ENCODE measurements at places on chromosomes 1 and 21.

DNA sequence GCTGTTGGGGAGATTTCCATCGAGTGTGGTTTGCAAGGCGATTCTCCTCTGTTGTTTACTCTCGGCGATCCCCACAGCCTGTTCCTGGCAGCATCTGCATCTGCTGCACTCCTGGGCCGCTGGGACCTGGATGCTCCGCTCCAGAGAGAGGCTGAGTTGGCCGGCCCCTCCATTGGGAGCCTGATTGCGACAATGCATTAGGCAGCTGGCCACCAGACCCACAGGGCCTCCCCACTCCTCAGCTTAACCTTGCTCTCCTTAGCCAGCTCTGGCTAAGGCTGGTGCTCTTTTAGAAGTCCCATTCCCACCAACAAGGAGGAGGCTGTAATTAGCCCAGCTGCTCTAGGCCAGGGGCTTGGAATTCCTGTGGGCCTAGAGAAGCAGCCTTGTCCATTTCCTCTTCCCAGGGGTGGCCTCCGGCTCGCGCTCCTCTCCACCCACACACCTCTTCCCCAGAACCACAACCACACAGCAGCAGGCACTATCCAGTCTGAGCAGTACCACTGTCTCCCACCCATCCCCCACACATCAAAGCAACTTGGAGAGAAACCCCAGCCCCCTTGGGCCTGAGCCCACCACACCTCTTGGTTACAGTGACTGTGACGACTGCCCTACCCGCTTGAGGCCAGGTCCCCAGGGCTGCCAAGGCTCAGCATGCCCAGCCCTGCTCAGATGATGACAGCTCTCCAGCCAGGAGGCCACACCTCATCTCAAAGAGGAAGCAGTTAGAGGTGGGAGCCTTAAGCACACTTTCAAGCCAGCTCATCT, 193.8 kb upstream of the EDN2 start:
- DNase-seq, result no peak

DNA sequence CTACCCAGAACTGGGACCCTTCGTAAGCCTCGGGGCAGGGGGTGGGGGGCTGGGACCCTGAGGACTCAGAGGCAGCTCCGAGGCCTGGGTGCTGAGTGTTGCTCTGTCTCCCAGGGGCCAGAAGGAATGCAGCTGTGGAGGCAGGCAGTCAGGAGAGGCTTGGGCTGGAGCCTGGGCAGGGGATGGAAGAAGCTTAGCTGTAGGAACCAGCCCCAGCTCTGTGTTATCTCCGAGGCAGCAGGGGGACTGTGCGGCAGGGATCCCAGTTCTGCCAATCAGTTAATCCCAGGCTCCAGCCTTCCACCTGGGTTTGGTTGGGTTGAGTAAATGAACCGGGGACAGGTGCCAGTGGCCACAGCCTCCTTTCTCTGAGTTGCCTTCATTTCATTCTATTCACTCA, 8.2 kb upstream of the GRIK3 start:
- no peak for DNase-seq

- no peak for DNase-seq
These were observed 216.6 kb upstream of the CSF3R start for GRCh38 chr1:36699113-36699911.

DNA sequence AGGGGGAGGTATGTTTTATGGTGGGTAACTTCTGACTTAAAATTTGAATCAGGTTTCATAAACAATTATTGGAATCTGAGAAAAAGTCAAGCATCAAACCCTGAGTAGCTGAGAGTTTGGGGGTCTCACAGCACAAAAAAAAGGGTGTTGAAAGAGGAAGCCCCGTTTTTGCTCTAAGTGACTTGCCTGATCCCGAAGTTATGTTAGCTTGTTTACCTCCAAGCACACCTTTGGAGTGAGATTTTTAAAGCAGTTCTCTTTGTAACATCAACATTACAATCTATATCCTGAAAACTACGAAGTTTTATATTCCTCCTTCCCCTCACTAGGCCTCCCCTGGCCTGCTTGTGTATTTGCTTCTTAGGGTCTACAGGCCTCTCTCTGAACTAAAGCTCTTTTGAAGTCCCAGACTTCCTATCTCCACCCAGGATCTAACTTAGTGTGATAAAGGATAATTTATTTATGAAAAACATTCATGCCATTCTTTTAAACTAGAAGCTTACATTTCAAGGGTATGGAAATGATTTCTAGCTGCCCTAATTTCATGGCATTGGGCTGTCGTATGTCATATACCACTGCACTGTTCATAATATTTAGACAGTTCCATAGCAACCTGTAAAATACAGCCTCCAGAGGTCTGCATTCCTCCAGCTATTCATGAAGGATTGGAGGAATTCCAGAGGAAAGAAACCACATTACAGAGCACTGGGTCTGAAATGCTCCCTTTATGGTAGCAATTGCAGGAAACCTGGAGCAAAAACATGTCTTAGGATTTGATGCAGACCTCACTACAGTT, 36.1 kb upstream of the RGS1 start:
- no peak for DNase-seq

DNA sequence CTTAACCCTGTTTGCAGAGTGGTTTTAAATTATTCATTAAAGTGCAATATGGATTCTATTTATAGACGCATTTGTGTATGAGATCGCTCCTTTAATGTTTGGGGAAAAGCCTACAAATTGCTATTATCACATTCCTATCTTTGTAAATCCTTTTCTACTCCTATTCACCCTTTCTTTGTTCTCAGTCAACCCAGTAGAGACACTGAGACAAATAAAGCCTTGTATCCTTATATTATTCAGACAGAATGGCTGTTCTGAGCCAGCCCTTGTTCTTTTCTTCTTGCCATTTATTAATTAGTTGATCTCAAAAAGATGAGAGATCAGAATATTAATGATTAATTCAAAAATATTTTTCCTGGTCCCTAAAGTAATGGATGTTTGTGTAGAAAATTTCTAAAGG, 8.4 kb downstream of the PCBP3 start:
- DNase-seq, result no peak

- DNase-seq, result no peak
These were observed 11.9 kb upstream of the PKNOX1 start for GRCh38 chr21:42962380-42963007.

DNA sequence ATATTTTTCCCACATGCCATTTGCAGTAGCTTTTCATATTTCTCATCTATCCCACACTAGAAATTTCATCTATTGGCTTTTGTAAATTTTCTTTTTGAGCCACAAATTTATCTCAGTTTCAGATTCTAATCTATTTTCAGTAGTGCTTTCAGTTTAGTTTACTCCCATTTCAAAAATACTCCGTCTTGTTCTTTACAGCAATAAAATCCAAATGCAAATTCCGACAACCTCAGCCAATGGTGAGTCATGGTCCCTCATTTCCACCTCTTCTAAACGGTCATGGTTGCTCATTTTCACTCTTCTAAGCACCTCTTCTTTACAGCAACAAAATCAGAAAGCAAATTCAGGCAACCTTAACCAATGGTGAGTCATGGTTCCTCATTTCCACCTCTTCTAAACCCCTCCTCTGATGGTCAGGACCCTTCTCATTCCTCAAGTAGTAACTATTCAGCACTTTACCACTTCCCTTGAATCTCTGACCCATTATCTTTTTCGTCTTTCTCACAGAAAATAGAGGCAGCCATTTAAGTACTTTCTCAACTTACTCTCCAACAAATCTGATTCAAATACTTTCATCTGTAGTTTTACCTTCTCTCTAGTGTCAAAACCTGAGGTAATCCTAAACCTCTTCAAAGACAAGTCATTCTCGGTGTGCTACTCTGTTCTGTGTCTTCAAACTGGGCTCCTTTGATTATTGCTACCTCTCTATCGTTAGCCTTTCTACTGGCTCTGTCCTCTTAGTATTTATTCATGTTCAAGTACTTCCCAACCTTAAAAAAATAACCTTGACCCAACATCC, 34.4 kb downstream of the C21orf91 start:
- no peak for DNase-seq

GRCh38 chr1:27010226-27010994, 2.2 kb downstream of the TENT5B start:
- DNase-seq, result no peak

DNA sequence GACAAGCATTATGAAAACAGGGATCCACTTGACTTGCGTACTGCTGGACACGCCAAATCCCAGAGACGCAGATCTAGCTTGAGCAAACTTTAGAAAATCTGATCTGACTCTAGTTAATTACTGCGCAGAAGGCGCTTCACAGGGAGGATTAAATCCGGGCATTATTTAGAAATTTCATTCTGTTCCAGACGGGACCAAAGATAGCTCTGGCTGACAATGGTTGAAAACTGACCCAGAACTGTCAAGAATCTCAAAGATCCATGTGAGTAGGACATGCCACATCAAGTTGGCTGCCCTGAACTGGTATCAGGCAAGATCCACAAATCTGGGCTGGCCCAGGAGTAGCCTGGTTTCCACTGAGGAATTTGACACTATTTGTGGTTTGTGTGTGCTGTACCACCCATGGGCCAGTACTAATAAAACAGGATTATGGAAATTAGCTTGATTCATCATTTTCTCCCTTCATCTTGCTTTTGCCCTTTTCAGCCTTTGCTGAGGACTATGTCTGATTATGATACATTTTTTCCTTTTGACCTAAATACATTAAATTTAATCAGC, 171.0 kb downstream of the VAV3 start:
- DNase-seq, result no peak

- no peak for DNase-seq
These were observed 32.2 kb upstream of the MPZL1 start for GRCh38 chr1:167689567-167689920.

DNA sequence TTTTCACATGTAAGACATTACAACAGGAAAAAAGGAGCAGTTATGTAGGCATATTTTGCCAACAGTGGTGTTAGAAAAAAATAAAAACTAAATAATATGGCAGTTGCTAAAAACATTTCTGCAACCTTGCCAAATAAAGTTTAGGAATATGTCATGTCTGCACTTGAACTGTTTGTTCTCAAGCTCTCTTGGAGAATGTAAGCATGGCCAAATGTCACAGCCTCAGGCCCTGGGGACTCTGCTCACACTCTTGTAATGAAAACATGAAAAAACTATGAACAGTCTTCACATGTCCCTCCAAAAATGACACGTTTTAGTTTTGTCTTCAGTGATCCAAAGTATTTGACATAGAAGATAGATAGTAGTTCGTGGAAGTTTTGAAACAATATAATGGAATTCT, 753.3 kb downstream of the LTN1 start:
- DNase-seq, result no peak

- no peak for DNase-seq
These were observed 9.2 kb downstream of the GNB1 start for GRCh38 chr1:1881727-1882126.

GRCh38 chr1:26627954-26628353, 67.9 kb upstream of the ARID1A start:
- no peak for DNase-seq

- DNase-seq, result no peak
These were observed 22.5 kb upstream of the C1QA start for GRCh38 chr1:22613951-22614350.

GRCh38 chr1:81682490-81682889, 118.2 kb upstream of the ADGRL2 start:
- DNase-seq, result no peak

DNA sequence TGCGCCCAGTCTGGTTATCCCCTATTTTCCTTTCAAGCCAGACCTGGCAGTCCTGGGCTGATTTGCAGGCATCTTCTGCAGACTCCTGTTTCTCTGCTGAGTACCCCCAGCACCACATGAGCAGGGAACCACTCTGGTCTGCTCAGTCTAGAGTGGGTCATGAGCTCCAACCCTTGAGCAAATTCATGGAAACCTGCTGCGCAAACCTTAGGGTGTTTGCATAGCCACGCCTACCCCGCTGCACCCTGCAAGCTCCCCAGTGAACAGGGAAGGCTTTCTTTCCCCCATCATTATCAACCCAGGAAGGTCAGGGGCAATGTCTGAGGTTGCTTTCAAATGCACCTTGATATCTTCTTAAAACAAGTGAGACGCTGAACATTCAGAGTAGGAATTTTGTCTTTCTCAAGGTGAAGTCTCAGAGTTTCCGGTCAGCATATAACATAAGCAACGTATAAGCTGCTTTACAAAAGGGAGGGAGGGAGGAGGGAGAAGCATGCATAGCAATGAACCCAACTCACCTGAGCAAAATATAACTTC, 11.1 kb upstream of the KCNE1 start:
- no peak for DNase-seq

DNA sequence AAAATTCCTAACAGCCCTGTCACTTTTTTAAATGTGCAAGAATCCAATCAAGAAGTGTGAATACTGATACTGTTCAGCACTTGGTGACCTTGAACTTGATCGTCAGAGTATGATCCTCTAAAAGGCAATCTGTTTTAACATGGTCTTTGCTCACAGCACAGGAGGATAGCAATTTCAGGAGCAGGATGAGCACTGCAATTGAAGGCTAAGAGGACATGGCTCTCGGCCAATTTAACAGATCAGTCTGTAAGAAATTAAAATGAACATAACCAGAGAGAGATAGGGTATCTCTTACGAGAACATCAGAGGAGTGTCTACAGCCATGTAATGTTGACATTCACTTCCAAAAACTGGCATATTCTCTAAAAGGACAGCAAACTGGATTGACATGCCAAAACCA, 243.1 kb downstream of the LTN1 start:
- DNase-seq, result no peak

DNA sequence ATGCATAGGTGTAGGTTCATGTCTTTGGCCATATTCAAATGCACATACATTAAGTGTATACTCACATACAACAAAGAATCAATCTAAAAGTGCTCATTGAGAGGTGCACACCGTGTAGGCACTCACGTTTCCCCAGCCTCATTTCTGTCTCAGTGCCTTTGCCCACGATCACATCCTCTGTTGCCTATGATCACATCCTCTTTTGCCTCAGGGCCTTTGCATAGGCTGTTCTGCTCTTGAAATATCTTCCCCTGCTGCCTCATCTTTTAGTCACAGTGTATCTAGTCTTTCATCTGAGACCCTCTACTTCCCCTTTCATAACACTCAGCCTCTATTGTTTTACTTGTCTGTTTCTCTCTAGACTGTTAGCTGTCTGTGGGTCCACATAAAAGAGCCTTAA, 69.3 kb downstream of the FOXD2 start:
- DNase-seq, result no peak

- no peak for DNase-seq
These were observed 809 bp upstream of the ZNF669 start for GRCh38 chr1:247104965-247105364.

DNA sequence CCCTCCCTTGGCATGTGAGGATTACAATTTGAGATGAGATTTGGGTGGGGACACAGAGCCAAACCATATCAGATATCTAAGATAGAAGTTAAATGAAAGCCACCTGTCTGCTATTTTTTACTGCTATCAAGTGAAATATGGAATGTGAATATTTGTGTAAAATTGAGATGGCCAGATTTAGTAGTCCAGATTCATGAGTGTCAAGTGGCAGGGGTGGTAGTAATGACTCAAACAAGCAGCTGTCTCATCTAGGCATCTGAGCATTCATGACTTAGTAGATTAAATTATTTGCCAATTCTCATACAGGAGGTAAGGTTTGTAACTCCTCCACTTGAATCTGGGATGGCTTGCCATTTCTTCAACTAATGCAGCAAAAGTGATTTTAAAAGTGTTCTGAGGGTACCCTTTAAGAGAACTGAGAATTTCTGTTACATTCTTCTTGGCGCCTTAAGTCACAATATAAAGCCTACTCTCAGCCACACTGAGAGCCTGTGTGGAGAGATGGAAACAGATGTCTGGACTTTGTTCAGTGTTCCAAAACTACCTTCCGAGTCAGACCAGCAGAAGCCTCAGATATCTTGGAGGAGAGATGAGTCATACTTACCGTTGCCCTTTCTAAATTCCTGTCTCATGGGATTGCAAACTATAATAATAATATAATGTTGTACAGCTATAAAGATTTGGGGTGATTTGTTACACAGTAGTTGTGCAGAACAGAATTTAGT, 1065.6 kb upstream of the TMPRSS15 start:
- no peak for DNase-seq

GRCh38 chr1:158248118-158248517, 6.1 kb upstream of the CD1A start:
- no peak for DNase-seq

All from activated T-cell treated with anti-CD3 and anti-CD28 coated beads for 4 hours (primary cell).